ENCODE measurements at places on chromosomes 1 and 21.
A peak's percentile ranks its signal among the peaks of the same experiment; 100 is the strongest.

GRCh38 chr1:151855933-151856332 lies 2.4 kb upstream of the THEM5 start:
- DNase-seq: no peak

DNA sequence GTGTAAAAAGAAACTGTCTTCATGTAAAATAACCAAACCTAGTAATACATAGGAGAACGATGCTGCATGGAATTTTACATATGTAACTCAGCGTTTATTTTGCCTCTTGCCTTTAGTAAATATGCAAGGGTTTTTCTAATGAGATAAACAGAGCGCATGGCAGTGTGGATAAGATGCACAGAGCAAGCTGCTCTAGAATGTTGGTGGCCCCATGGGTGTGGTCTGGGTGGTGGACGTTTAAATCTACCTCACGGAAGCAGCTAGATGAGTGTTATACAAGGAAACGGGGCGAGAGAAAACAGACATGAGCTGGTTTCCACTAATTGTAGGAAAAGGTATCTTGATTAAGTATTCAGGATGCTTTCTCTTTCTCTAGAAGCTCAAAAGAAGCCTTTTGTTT lies 205.9 kb downstream of the DSCAM start:
- no peak for DNase-seq

DNA sequence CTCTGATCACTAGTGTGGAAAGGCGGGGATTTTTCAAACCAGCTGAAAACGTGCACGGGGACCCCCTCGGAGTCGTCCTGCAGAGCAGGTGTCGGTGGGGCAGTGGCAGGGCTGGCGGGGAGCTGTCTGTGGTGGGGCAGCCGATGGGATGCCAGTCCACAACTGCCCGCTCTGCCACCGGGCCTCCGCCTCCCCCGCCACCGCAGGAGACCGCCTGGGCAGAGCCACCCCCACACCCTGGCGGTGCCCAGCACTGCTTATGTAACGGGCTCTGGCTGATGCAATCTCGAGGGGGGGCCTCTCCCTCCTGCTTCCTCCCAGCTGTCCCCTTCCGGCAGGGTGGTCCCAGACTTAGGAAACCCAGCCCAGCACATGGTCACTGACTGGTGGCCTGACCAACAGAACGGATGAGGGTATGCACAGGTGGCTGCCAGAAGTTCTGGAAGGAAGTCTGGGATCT lies 9.3 kb downstream of the CHD5 start:
- no peak for DNase-seq

DNA sequence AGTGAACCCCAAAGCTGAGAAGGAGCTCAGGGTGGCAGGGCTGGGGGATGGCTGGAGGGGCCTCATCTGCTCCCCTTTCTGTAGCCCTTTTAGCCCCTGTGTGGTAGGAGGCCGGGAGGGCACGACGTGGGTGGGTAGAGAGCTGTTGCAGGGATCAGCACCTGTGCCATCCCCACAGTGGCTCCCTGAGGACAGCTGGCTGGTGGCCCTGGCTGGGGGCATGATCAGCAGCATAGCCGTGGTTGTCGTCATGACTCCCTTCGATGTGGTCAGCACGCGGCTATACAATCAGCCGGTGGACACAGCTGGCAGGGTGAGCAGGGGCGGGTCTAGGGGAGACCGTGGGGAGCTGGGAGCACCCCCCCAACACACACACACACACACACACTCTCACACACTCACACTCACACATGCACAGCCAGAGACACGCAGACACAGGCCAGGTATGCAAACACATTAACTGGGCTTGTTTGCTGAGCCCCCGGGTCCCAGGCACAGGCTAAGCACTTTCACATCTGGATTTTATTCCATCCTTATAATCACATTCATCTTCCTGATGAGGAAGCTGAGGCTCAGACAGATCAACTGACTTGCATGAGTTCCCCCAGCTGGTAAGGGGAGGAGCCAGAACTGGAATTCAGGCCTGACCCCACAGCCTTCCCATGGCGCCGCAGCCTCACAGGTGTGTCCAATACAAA lies 2.5 kb downstream of the SLC25A34 start:
- no peak for DNase-seq

DNA sequence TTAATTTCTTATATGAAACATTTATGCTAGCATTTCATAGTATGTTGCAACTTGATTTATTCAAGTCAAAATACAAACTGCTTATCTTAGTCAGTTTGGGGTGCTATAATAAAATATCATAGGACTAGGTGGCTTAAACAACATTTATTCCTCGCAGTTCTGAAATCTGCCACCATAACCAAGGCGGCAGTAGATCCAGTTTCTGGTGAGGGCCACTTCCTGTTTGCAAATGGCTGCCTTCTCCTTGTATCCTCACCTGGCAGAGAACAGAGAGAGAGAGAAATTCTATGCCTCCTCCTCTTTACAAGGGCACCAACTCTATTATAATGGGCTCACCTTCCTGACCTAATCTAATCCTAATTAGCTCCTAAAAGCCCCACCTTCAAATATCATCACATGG lies 76.1 kb upstream of the RGS2 start:
- peak; percentile 11 for DNase-seq

GRCh38 chr1:115702959-115703358 lies 61.2 kb downstream of the VANGL1 start:
- no peak for DNase-seq

GRCh38 chr21:19547951-19548840 lies 1144.6 kb upstream of the TMPRSS15 start:
- no peak for DNase-seq

DNA sequence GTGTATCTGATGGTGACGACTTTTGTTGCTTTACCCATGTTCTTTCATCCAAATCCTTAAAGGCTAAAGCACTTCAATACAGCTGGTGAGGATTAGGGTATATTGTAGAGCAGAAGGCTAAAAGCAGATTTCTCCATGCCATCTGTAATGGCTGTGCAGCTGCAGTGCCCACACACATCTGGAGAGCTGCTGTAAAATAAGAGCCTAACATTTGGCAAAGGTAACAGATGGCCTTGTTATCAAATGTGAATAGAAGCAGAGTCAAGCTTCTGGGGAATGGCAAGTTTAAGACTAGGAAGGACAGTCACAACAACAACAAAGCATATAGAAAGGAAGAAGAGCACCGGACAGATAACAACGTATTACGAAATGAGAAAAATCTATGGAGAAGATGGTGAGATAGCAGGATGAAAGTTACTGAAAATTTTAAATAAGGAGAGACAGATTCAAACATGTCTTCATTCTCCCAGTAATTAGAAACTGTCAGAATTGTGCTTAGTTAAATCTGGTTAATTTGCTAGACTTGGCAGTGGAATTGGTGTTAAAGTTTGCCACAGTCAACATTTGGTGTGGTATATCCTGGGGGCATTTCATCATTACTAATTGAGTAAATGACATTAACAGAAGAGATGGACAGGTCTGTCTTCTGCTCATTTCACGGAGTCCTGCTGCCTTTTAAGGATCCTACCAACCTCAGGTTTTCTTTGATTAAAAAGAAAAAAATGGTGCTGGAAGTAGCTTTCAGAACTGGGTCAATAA lies 1093.2 kb downstream of the ADGRL2 start:
- DNase-seq: no peak

- peak; percentile 48 for DNase-seq
Measured at GRCh38 chr1:12472798-12473551, 145.0 kb downstream of the DHRS3 start.

DNA sequence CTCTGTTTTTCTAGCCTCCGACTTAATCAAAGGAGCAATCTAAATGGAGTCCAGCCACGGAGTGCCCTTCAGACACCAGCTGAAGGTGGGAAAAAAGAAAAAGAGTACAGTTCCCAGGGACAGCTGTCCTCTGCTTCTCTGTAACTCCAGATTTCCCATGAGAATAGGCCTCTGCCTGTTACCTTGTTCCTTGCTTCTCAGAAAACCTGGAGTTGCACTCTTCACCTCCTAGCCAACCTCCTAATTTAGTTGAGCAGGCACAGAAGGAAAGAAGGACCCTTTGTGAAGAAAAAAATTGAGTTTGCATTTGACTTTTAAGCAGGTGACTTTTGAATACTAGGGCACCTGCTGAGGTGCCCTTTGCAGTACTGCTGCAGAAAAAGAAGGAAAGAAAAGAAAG lies 8.3 kb downstream of the BARHL2 start:
- DNase-seq: no peak

GRCh38 chr1:150628766-150629114 lies 672 bp downstream of the ENSA start:
- DNase-seq: no peak

GRCh38 chr1:180632326-180633056 lies 669 bp downstream of the XPR1 start:
- peak; percentile 78 for DNase-seq

GRCh38 chr1:29382851-29383745 lies 146.8 kb downstream of the PTPRU start:
- no peak for DNase-seq

- DNase-seq: no peak
Measured at GRCh38 chr1:4375812-4376211, 278.6 kb upstream of the AJAP1 start.

- DNase-seq: no peak
Measured at GRCh38 chr1:187460093-187460492, 631.3 kb downstream of the PLA2G4A start.

GRCh38 chr1:48688102-48688760 lies 88.5 kb downstream of the BEND5 start:
- DNase-seq: peak; percentile 5

DNA sequence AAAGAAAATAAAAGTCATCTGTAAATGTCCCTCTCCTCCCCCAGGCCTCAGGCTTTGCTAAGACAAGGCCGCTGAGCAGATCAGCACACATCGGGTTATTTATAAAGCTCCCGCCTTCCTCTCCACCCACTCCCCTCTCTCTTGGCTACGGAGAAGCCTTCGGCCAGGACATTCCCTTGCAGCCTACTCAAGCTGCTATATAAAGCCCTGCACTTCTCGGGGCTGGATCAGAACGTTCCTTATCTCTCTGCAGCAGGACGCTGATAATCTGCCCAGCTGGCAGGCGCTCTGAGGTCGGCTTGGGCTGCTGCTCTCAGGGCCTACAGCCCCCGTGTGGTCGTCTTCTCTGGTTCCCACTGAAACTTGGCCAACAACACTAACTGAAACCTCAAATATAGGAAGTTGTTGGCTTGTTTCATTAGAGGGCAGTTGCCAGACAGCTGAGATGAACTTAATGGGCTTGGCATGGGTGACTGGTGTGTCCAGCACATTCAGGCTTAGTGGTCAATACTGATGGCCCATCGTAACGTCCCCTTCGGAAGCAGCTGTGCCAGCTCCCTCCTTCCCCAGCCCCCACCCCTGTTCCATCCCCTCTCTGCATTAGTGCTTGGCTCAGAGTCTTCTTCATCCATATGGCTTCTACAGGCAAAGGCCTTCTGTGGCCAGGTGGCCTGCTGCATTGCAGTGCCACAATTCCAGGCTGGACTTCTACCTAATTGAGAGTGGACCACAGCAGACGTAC lies 64.6 kb downstream of the IER5 start:
- peak; percentile 99 for DNase-seq
